ENCODE measurements at places on chromosomes 2 and 18. TPM values are rescaled to one million over a fixed set of nuclear protein-coding genes. Genes with fewer than 3 reads are reported as not detected.

DNA sequence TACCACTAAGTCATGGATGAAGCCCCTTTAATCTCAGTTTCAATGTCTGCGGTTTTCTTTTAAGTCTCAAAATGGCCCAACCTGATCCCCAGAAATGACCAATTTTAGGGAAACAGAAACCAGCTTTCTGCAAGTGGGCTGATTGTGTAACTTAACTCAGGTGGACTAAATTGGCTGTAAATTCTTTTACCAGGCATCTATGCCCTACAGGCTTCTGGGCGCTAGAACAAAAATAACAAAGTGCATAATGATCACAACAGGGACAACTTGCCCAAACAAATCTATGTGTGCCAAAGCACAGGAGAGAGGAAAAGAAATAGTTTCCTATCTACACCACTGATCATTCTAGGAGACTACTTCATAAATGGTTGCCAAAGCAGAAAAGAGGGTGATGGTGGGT is 112.3 kb upstream of the SETBP1 start:
- no peaks in the 10 kb centered on the region for H3K4me1 ChIP-seq
- peaks cover 3% of the 10 kb centered on the region for H3K27me3 ChIP-seq
- no peak overlapping the region for H3K27ac ChIP-seq
- DNase-seq: no peak

DNA sequence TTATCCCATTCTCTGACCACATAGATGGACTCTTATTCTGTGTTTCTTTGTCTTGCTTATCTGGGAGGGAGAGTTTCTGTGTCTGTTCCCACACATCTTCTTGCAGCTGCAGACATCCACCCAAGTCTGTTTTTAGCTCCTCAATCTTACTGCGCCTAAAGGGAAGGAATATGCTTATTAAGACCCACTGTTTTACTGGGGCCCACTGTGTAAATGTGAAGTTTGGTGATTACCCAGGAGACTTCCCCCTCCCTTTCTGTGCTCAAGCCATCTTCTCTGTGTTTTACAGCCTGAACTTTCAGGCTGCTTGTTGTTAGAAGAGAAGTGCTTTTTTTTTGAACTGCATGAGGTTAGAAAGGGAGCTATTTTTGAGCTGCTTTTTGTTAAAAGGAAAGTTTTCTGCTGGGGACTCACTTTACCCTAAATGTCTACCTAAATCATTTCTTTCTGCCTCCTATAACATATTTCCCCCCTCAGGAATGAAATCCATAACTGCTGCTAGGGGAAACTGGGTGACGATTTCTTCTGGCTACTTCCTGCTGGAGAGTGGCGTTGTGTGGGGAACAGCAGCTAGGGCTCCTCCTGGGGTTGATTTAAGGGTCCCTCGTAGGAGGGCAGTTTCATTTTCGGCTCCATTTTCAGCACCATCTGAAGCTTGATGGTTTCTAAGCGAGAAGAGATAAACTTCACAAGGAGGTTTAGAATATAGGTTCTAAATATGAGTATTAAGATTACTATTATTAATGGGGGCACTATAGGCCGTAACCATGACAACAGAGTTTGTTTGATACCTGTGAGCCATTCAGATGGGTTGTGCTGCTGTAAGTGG is 39.5 kb upstream of the GMCL1 start:
- no peak for DNase-seq
- H3K27me3 ChIP-seq: no peaks in the 10 kb centered on the region
- peaks cover 27% of the 10 kb centered on the region for H3K4me1 ChIP-seq
- H3K36me3 ChIP-seq: no peaks in the 10 kb centered on the region
- no peak overlapping the region for H3K4me3 ChIP-seq

- no peak overlapping the region for H3K27ac ChIP-seq
- no peaks in the 10 kb centered on the region for H3K36me3 ChIP-seq
Measured at GRCh38 chr18:40235323-40235722, 1719.7 kb upstream of the PIK3C3 start.

DNA sequence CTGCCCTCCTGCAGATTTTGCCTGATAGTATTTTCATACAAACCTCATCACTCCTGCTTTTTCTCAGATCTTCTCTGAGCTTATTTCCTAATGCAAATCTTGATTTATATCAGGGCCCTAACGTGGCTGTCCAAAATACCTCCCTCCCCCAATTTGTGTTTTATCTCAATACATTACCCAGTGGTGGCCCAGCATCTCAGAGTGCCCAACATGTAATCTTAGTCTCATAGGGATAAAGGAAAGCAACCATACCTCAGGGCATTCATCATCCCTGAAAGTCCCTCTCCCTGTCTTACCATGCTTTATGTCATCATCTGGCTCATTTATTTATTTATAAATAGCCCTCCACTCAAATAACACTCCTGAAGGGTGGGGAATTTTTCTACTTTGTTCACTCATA is 135.3 kb downstream of the SLC8A1 start:
- peak overlapping the region; percentile 61 for H3K27ac ChIP-seq
- H3K4me1 ChIP-seq: peaks cover 33% of the 10 kb centered on the region
- no peak for DNase-seq
- H3K4me3 ChIP-seq: no peak overlapping the region

The RBKS gene
- 1.1 TPM for total RNA-seq

DNA sequence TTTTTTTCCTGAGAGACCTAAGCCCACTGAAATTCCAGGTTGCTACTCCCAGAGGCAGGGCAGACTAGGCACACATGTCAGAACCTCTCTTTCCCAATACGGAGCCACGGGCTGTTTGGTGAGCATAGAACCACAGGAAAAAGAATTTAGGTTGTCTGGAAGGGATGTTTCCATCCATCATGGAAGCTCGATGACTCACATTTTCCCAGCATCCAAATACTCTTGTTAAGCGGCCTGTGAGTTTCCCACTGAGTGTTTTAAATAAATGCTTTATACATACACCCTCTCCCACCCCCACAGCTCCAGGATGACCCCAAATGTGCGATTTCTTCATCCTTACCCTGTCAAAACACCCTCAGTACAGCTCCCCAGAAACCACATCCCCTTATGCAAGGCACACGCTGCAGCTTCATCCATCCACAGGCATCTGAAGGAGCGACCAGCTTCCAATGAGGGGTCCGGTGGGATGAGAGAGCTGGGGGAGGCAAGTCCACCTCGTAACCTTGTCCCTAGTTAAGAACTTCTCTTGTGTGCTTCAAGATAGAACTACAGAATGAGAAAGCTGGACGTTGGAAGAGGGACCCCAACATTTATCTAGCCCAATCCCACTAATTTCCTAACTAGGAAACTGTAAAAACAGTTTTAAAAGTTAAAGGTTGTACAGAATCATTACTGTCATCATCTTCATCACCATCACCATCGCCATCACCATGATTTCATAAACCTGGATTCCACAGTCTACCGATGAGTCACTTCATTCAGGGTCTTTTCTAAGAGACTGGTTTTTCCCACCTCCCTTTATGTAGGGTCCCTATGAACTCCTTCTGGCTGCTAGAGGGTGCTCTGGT is 63.5 kb upstream of the FZD7 start:
- H3K36me3 ChIP-seq: no peaks in the 10 kb centered on the region
- no peaks in the 10 kb centered on the region for H3K27me3 ChIP-seq
- H3K4me3 ChIP-seq: no peak overlapping the region
- DNase-seq: peak; percentile 91
- peaks cover 23% of the 10 kb centered on the region for H3K4me1 ChIP-seq
- peak overlapping the region; percentile 50 for H3K27ac ChIP-seq

The NEB gene
- 0.29 TPM for total RNA-seq

DNA sequence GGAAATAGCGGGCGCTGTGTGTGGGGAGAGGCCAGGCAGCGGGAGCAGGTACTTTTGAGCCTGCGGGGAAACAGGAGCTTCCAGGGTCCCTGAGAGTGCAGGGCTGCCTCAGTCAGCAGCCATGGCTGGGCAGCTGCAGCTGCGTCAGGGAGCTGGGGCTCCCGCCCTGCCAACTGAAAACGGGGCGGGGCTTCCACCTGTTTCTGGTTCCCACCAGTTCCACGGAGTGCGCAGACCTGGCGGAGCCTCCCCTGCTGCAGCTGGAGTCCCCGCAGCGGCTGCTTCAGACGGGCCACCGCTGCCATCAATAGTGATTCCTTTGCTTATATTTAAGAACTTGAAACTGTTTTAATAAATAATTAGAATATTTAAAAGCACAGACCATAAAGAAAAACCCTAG is 30.6 kb upstream of the RPRM start:
- H3K27ac ChIP-seq: no peak overlapping the region
- no peaks in the 10 kb centered on the region for H3K4me1 ChIP-seq
- H3K4me3 ChIP-seq: no peak overlapping the region
- H3K36me3 ChIP-seq: no peaks in the 10 kb centered on the region

The ZAP70 gene
- under 0.01 TPM for total RNA-seq

GRCh38 chr18:41326311-41326710 is 628.7 kb upstream of the PIK3C3 start:
- no peak overlapping the region for H3K27ac ChIP-seq
- no peaks in the 10 kb centered on the region for H3K36me3 ChIP-seq
- H3K4me3 ChIP-seq: no peak overlapping the region
- H3K4me1 ChIP-seq: no peaks in the 10 kb centered on the region
- H3K27me3 ChIP-seq: no peaks in the 10 kb centered on the region
- DNase-seq: no peak

- H3K36me3 ChIP-seq: no peaks in the 10 kb centered on the region
- H3K27ac ChIP-seq: no peak overlapping the region
- no peak overlapping the region for H3K4me3 ChIP-seq
- H3K27me3 ChIP-seq: no peaks in the 10 kb centered on the region
Measured at GRCh38 chr18:25455159-25455558, 103.2 kb upstream of the ZNF521 start.

DNA sequence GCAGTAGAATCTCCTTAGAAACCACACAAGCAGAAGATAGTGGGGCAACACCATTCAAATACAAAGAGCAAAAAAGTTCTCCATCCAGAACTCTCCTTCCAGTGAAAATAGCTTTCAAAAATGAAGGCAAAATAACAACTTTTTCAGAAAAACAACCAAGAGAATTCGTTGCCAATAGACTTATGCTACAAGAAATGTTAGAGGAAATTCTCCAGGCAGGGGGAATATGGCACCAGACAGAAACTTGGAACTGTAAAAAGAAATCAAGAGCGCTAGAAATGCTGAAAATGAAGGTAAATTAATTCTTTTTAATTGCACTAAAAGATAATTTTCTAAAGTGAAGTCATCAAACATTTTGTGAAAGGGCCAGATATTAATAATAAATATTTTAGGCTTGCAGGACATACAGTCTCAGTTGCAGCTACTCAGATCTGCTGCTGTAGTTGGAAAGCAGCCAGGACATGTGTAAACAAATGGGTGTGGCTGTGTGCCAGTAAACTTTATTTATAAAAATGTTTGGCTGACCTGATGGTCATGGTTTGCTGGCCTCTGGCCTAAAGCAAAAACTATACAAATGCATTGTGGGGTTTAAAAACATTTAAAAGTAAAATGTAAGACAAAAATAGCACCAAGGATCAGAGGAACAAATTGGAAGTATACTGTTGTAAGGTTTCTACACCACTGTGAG is 73.7 kb upstream of the TGFA start:
- no peaks in the 10 kb centered on the region for H3K36me3 ChIP-seq
- no peak for DNase-seq
- H3K4me3 ChIP-seq: no peak overlapping the region
- H3K4me1 ChIP-seq: no peaks in the 10 kb centered on the region
- no peak overlapping the region for H3K27ac ChIP-seq
- peaks cover 16% of the 10 kb centered on the region for H3K27me3 ChIP-seq

DNA sequence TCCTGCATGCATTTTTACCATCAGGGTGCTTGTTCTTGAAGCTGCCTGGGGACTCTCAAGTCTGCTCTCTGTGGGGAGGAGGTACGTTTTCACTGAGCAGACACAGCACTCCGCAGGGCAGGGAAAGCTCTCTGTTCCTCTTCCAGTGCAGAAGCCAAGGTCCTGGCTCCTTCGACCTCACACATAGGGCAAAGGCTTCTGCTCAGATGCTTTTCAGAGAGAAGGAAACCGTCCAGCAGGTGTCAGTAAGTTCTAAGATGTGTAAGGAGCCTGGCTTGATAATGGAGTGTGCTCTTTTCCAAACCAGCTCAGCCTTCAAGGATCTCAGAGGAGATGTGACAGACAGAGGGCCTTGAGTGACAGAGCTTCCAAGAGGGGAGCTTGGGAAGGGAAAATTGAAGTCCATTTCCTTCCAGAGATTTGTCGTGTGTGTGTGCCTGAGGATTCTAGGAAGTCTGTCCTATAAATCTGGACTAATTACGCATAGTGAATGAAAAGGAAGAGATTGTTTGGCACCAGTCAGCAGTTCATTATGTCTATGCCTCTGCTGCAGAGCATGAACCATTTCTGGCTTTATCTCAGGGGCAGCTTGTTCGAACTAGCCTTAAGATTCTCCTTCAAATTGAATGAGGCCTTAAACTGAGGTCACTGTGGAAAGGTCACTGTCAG is 67.3 kb upstream of the UPP2 start:
- no peak overlapping the region for H3K4me3 ChIP-seq
- peaks cover 30% of the 10 kb centered on the region for H3K27me3 ChIP-seq

DNA sequence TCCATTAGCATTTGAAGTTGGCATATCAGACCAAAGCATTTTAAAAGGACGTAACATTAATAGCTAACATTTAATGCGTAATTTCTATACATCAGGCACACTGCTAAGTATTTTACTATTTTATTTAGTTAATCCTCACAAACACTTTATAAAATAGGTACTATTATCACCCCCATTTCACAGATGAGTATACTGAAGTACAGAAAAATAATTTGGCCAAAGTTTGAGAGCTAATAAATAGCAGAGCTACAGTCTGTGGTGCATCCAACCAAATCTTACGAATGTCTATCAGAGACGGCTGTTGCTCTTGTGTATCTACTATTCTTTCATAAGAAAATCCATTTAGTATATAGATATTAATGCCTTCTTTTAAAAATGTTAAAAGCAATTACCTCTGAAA is 11.9 kb downstream of the TYW5 start:
- peaks cover 39% of the 10 kb centered on the region for H3K36me3 ChIP-seq
- no peak for DNase-seq
- H3K27me3 ChIP-seq: no peaks in the 10 kb centered on the region
- no peak overlapping the region for H3K4me3 ChIP-seq

GRCh38 chr18:42745171-42745570 is 370.3 kb downstream of the RIT2 start:
- H3K4me1 ChIP-seq: no peaks in the 10 kb centered on the region
- DNase-seq: no peak
- H3K4me3 ChIP-seq: no peak overlapping the region
- H3K36me3 ChIP-seq: no peaks in the 10 kb centered on the region

DNA sequence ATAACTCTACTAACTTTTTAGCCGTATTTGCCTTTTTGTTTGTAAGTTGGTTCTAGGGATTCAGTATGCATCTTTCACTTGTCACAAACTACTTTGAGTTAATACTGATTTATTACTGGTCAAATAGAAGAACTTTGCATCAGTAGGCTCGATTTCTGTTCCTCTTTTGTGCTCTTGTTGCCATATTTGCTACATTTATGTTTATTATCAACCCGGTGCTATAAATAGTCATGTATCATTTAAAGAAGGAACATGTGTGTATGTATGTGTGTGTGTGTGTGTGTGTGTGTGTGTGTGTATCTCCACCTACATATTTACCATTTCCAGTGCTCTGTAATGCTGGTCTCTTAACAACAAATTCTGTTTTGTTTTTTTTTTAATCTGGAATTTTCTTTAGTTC is 79.6 kb upstream of the B3GNT7 start:
- H3K4me3 ChIP-seq: no peak overlapping the region
- H3K4me1 ChIP-seq: no peaks in the 10 kb centered on the region
- DNase-seq: no peak
- H3K27me3 ChIP-seq: no peaks in the 10 kb centered on the region
